Body of pancreas (tissue), 4 donors: ENCODE measurements at places on chromosomes 11 and 22.

GRCh38 chr22:44410451-44410991 lies 87.5 kb downstream of the RTL6 start:
- no peak for DNase-seq

DNA sequence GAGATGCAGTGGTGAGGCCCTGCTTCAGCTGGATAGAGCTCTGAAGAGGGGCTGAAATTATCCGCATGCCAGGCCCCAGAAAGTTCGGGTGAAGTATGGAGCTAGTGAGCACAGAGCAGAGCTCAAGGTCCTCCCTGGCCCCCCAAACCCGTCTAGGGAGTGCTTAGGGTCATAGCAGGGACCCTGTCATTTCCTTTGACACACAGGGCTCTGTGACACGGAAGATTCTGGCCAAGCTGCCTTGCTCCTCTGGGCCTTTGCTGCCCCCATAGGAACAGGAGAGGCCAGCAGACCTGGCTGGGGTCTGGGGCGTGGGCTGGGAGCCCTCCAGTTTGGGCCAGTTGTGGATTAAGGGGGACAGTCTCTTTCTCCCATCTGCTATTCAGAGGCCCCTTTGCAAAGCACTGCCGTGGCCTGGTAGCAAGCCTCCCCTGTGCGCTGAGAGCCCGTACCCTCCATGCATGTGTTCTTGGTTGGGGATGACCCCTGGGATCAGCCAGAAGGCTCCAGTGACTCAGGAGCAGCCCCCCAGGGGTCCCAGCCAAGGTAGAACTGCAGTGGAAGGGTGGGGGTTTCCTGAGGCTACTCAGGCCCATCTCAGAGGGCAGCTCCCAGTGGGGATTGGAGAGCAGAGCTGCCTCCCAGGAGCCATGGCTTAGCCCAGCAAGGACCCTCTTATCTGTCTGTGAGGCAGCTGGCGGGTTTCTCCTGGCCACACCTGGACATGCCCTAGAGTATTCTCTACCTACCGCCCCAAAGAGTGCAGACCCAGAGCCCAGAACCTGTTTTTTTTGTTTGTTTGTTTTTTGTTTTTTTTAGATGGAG lies 42.3 kb downstream of the RNF141 start:
- no peak for DNase-seq

DNA sequence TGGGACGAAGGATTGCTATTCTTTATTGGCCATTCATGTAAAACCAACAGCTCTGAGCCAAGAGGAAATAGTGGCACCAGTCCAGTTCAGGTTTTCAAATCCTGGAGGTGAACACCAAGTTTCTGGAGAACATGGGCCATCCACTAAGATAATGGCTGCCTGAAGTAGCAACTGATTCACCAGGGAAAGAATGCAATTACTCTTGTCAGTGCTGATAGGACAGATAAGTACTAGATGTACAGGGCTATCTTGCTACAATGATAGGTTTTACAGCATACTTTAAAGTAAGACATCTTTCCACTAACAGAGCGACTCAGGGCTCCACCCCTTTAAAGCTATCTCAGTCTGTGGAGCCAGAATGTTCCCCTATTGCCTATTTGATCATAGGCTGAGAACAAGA lies 36.8 kb upstream of the APOA1 start:
- no peak for DNase-seq

GRCh38 chr11:119795231-119795630 lies 66.2 kb upstream of the NECTIN1 start:
- DNase-seq = no peak

DNA sequence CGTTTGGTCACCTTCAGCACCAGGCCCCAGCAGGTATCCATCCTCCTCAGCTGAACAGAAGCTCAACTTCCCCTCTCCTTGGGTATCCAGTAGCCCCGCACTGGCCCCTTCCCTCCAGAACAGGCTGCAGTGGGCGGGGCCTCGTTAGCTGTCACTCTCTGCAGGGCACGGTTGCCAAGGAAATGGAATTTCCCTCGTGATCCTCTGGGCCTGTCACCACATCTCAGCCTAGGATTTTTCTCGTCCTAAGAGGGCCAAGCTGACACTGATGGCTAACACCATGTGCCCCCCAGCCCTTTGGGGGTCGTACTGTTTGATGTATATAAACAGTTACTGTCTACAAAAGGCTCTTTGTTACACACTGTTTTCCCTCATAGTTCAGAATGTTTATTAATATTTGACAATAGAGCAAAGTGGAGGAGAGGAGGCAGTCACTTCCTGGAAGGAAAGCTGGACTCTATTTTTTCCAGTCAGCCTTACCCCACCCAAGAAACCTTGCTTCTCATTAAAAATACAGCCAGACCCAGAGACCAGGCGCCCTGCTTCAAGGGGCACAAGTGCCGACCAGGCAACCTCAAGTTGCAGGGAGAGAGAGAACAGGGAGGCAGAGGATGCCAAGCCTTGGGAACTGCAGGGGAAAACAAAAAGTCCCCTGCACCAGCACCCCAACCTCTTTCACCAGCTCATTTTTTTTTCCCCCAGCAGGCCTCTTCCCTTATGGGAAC lies 44.5 kb downstream of the FEZ1 start:
- peak; percentile 54 for DNase-seq

- no peak for DNase-seq
These were observed at the start of gene BDNF for GRCh38 chr11:27700351-27701301. TSS of gene BDNF (minus strand) at chr11:27700455. CDS start at chr11:27658564, 41,891 bp downstream.

GRCh38 chr22:37633089-37633624 lies 6.3 kb upstream of the SH3BP1 start:
- DNase-seq = no peak
